T-helper 9 cell (primary cell): ENCODE measurements at places on chromosomes 7 and 10.
A peak's percentile ranks its signal among the peaks of the same experiment; 100 is the strongest.

DNA sequence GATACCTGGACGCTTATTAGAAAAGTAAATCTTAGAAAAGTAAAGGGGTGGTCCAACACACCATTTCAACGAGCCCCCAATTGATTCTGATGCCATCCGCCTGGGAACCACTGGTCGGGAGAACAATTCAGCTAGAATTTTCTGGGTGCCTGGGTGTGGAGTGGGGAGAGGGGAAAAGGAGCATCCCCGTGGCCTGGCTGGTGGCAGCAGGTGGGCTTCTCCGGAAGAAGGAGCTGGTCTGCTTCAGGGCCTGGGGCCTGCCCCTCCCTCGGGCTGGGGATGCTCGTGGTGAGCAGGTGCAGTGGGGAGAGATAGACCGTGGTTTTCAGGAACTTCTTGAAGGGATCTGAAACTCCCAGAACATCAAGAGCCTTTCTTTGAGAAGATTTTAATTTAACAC is 39.9 kb upstream of the DUSP5 start:
- no peak for DNase-seq

DNA sequence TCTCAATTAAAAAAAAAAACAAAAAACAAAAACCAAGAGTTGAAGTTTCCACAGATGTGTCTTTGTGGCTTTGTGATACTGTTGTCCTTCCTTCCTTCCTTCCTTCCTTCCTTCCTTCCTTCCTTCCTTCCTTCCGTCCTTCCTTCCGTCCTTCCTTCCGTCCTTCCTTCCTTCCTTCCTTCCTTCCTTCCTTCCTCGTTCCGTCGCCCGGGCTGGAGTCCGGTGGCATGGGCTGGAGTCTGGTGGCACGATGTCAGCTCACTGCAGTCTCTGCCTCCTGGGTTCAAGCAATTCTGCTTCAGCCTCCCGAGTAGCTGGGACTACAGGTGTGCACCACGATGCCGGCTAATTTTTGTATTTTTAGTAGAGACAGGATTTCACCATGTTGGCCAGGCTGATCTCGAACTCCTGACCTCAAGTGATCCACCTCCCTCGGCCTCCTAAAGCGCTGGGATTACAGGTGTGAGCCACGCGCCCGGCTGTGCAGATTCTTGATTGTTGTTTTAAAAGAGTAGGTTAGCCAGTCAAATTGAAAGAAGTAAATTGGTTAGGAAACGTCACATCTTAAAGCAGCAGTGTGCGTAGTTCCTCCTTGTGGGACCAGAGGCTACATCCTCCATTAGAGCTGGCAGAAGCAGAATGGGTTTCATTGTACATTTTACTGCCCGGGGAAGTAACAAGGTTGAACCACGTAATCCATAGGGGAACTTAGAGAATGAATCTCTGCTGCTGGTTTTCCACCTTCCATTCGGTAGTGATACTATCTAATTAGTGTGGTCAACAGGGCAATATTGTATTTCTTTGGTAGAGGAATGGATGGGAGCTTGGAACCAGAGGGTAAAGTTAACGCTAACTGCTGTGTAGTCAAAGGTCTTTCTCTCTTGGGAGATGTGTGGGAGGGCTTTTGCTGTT is 20.6 kb downstream of the DNAJB6 start:
- no peak for DNase-seq

GRCh38 chr10:5894873-5895272 is 4.8 kb downstream of the FBH1 start:
- DNase-seq, result no peak

GRCh38 chr10:116247691-116248090 is 25.3 kb downstream of the GFRA1 start:
- no peak for DNase-seq

DNA sequence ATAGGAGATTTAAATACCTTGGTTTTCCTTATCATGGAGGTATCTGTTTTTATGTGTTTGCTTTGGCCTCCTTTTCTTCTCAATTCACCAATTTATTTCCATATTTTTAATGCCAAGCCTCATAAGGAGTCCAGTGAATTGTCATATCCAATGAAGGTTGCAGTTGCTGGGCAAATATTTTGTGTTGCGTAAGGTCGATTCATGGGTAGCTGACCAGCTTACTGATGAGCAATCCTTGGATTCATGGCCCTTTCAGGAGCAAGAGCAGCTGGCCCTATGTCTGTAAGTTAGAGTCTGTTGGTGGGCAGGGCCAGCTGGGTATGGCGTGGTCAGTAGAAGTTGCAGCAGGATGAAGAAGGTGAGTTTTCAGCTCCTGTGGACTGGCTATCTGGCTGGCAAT is 182.9 kb downstream of the PFKFB3 start:
- no peak for DNase-seq

- no peak for DNase-seq
Observed at GRCh38 chr7:37817996-37818720, 30.2 kb upstream of the NME8 start.

GRCh38 chr7:73932364-73932763 is 71.4 kb downstream of the TMEM270 start:
- no peak for DNase-seq

DNA sequence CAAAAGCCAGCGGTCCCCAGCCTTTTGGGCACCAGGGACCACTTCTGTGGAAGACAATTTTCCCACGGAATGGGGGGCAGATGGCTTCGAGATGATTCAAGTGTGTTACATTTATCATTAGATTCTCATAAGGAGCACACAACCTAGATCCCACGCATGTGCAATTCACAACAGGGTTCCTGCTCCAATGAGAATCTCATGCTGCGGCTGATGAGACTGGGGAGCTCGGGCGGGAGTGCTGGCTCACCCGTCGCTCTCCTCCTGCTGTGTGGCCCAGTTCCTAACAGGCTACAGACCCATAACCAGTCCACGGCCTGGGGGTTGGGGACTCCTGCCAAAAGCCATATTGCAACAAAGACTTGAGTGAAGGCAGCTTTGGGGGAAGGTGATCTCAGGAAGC is 26.6 kb upstream of the DOCK1 start:
- DNase-seq, result no peak

DNA sequence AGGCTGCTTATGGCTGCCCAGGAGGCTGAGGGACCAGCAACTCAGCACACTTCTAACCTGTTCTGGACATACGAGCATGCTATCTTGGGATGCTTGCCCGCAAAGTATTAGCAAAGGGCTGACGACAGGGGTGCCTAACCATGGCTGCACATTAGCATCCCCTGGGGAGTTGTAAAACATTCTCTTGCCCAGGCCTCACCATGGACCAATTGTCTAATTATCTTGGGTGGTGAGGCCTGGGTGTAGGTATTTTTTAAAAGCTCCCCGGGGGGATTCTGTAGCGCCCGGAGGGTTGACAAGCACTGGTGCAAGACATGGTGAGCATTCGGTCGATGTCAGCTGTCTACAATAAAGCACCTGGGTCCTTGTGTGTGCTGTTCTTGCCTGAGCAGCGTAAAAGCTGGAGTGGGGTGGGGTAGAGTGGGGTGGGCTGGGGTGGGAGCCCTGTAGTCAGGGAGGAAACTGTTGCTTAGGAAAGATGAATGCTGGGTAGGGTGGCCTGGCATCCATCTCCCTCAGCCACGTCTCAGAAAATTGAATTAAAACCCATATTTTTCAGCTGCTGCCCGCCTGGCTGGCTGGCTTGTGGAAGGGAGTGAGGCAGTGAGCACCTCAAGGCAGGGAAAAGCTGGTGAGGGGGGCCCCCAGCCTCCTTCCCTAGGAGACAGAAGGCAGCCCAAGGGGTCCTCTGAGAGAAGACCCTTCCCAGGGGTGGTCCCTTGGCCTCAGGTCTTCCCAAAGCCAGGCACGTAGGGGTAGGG is 2.9 kb upstream of the ADCYAP1R1 start:
- no peak for DNase-seq

- DNase-seq, result no peak
Observed at GRCh38 chr7:158406364-158406763, 181.3 kb downstream of the PTPRN2 start.

- no peak for DNase-seq
Observed at GRCh38 chr10:94299417-94299816, 63.3 kb downstream of the NOC3L start.

DNA sequence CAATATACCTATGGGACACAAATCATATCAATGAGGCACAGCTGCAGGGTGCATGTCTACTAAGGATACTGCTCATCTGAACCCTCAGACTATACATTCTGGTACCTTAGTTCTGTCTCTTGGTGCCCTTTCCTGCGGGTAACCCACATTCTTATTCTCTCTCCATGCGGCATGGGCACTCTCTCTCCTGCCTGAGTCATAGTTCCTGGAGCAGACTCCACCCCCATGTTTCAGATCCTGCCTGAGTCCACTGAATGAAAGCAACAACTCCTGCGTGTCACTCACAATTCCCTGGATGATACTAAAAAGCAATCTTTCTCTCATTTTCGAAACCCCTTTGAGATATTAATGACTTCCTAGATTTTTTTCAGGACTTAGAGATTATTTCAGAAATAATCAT is 653.1 kb upstream of the C7orf33 start:
- no peak for DNase-seq

DNA sequence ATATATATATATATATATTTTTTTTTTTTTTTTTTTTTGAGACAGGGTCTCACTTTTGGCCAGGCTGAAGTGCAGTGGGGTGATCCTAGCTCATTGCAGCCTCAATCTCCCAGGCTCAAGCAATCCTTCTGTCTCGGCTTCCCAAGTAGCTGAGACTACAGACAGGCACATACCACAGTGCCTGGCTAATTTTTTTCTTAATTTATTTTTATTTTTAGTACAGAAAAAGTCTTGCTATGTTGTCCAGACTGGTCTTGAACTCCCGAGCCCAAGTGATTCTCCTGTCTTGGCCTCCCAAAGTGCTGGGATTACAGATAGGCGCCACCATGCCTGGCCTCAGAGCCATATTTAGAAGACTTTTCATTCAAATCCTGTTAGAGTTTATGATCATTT is 79.6 kb downstream of the PRTFDC1 start:
- no peak for DNase-seq

DNA sequence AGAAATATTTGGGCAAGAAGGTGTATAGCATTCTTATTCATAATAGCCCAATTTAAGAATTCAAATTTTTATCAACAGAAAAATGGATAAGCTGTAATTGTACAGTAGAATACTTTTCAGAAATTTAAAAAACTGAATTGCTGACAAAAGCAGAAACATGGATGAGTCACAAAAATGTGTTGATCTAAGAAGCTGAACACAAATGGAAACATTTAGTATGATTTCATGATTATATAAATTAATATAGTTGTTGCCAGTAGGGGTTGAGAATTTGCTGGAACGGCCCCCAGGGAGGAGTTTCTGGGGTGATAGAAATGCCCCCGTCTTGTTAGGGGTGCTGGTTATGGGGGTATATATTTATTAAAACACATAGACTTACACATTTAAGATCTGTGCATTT is 179.1 kb downstream of the KLF6 start:
- no peak for DNase-seq

DNA sequence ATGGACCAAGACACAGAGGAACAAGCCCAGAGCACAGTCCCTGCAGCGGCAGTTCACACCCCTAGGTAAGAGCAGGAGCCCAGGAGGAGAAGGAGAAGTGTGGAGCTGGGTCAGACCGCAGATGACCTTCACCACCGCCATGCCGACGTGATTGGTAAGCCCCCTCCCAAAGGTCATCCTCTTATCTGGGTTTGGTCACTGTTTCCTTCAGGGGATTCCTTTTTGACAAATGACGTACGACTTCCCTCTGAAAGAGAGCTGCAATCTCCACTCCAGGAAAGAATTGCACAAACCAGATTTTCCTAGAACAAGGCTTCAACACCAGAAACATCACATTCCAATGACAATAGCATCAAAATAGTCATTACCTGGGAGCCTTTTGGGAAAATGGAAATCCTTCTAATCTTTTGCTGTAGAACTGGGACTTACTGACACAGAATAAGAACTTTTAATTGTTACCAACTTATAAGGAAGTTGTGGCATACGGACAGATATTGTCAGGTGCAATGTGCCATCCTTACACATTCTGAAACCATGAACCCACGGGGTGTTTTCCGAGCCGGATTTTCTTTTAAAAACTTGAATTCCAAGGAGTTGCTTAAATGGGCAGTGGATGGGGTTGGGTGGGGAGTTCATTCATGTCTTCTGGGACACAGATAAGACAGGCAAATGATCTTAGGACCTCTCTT is 20.8 kb upstream of the ADAM12 start:
- DNase-seq, result no peak

DNA sequence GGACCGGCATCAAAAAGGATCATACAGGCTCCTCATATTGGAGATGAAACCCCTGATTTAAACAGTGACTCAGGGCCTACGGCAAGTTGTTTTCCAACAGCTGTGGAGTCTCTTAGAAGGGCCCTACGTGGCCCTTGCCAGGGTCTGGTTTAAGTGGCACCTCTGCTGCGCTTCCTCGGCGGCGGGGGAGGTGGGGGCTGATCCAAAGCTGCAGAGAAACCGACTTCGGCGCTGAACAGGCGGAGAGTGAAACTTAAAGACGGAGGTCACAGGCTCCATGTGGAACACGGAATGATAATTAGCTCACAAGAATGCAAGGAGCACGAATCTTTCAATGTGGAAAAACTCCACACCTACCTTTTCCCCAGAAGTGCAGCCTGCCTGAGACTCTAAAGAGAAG is 477.9 kb downstream of the TCERG1L start:
- DNase-seq, result no peak

GRCh38 chr7:148930335-148930734 is 46.2 kb upstream of the EZH2 start:
- no peak for DNase-seq

- peak; percentile 6 for DNase-seq
Observed at GRCh38 chr7:55641273-55641691, 69.0 kb upstream of the VOPP1 start.

GRCh38 chr7:155702616-155703015 is 58.2 kb downstream of the RBM33 start:
- no peak for DNase-seq

DNA sequence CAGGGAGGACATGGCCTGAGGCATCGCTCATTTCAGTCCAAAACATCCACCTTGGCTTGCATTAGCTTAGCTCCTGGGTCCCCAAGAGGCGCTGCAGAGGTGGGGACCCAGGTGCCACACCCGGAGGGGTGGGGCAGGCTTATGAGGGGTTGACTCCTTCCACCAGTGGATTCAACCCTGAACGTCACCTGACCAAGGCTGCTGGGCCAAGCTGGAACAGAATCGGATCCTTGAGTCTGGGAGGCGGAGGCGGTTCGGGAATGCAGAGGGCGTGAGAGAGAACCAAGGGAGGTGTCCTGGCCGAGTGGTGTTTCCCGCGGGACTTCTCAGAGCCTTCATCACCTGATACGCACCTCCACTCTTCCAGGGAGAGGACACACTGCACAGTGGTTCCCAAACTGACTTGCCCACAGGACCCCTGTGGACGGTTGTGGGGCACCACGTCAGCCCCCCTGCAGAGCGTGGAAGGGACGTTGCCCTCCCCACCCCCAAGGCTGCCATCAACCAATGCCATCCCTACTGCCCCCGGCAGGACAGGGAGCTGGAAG is 4.5 kb upstream of the MICALL2 start:
- no peak for DNase-seq
